ENCODE measurements at places on chromosomes 13 and 19. TPM values are rescaled to one million over a fixed set of nuclear protein-coding genes. Genes with fewer than 3 reads are reported as not detected.
A peak's percentile ranks its signal among the peaks of the same experiment; 100 is the strongest.

The ZNF888 gene
- total RNA-seq, result 9.5 TPM

The ZNF527 gene
- total RNA-seq, result 3.0 TPM

The TMC4 gene
- total RNA-seq, result 165 TPM

- H3K4me1 ChIP-seq, result no peaks in the 10 kb centered on the region
- no peak for DNase-seq
- H3K27ac ChIP-seq, result no peak overlapping the region
- no peak overlapping the region for H3K4me3 ChIP-seq
These were observed 125.1 kb upstream of the SPATA13 start for GRCh38 chr13:24035411-24035810.

- H3K4me1 ChIP-seq, result no peaks in the 10 kb centered on the region
These were observed 60.7 kb downstream of the MCF2L start for GRCh38 chr13:113029487-113030258.

DNA sequence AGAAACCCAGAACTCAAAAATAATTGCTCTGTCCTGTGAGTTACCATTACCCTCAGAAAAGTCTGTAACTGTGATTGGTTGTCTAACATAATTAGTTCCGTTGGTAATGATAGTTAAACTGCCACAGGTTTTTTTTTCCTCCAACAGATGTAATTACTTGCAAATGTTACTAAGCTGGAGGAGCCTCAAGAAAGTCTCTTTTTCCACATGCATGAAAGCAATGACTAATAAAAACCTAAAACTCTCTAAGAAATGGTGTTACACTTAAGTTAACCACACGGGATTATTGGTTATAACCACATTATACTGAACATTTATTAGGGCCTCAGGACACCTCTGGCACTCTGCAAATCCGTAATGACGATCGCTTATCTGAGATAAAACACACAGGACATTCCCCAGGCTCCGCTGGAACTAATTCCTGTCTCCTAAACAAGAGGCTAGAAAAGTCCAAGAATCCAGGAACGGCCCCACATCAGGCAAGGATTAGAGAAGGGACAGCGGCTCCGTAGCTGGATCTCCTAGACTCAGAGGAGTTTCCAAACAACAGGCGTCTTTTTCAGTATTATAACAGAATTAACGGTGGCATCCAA, 753 bp downstream of the ZNF235 start:
- H3K4me1 ChIP-seq, result no peaks in the 10 kb centered on the region
- peak overlapping the region; percentile 56 for H3K27ac ChIP-seq
- H3K36me3 ChIP-seq, result no peaks in the 10 kb centered on the region
- H3K4me3 ChIP-seq, result peak overlapping the region; percentile 73
- peak; percentile 23 for DNase-seq
